ENCODE measurements at places on chromosomes 4 and X.
A peak's percentile ranks its signal among the peaks of the same experiment; 100 is the strongest.

DNA sequence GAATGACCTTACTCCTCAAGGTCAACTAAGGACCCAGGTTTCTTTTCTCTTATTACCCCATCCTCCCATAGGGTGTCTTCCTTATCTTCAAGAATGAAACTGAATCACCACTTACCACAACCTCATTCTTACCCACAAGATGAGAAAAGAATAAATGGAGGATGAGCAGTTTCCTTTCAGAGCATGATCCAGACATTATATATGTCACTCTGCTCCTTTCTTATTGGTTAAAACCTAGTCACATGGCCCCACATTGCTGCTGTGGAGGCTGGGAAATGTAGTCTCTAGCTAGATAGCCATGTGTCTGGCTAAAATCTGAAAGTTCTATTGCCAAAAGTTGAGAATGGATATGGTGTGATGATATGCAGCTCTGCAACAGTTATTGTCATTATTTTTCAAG, 62.4 kb upstream of the RAI2 start:
- no peak for DNase-seq

- DNase-seq = no peak
These were observed 102.9 kb downstream of the TSPAN7 start for GRCh38 chrX:38664285-38664684.

GRCh38 chr4:42152507-42153504, at the start of gene BEND4:
TSS of gene BEND4 (minus strand) at chr4:42152655. CDS start at chr4:42152143, 512 bp downstream.
- DNase-seq = no peak

DNA sequence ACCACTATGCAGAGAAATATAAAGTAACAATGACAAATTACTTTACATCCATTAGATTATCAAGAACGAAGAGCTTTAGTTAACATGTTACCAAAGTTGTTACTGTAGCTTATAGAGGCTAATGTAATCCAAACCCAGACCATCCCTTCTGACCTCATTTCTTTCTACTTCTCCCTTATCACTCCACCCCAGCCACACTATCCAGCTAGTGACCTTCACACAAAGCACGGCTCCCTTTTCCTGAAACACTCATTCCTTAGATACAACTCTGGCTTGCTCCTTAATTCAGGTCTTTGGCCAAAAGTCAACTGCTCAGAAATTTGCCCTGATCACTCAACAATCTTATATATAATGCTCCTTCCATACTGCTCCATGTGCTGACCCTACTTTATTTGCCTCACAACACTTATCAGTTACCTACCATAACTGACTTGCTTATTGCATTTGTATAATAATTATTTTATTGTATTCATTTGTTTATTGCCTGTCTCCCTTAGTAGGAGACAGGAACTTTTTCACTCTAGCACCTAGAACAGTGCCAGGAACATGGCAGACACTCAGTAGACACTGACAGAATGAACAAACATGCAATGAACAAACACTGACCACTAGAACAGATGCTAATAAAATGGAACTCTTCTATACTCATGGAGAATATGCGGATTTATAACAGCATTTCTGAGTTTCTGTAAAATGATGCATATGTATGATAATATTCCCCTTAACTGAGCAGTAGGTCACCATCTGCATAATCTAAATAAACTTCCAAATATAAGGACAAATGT, 67.6 kb downstream of the EIF4E start:
- DNase-seq = no peak

GRCh38 chr4:5660185-5660584, 48.2 kb downstream of the EVC2 start:
- DNase-seq = no peak

GRCh38 chr4:48127682-48128404, 6.2 kb downstream of the TXK start:
- peak; percentile 88 for DNase-seq

DNA sequence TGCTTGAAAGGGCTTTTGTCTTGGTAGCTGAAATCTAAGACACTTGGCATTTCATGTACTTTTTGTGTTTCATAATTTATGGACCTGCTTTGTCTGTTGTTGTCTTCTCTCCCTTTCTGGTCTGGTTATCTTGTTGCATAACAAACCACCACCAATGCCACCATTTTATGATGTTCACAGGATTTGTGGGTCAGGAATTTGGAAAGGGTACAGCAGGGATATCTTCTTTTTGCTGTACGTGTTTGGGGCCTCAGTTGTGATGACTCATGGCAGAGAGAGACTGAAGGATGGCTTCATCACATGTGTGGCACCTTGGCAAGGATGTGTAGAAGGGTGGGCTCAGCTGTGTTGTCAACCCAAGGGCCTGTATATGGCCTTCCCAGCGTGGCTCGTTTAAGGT, 35.2 kb downstream of the KDM6A start:
- DNase-seq = no peak

DNA sequence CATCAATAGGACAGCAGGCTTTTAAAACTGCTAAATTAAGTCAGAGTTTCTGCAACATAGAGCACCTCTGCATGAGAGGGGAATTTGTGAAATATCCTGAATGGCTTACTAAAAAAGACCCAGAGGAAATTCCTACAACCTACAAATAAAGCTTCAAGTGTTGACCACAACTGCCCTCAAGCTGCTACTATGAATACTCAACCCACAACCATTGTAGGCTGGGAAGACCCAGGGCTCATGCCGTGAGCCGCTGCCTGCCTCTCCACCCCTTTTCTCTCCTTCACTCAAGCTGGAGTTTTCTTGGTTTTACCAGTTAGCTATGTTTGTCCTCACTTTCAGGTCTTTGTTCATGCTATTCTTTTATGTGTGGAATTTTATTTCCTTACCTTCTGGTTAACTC, 151.6 kb downstream of the EMCN start:
- DNase-seq = no peak

- no peak for DNase-seq
These were observed 75.0 kb downstream of the EVC start for GRCh38 chr4:5785806-5786680.

DNA sequence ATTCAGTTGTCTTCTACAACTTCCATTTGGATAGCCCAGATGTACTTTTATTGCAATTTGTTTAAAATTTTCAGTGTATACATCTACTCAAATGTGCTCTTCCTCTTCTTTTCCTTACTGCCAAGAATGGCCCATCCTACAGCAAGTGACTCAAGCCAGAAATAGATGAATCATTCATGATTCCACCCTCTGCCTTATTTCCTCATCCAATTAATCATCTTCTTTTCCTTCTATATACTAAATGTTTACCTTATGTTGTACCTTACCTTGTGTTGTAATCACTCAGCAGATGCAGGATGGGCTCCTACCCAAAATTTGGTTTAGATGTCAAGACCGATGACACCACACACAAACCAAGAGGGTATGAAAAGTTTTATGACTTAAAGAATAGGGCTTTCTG, 437.8 kb downstream of the GRXCR1 start:
- peak; percentile 38 for DNase-seq

DNA sequence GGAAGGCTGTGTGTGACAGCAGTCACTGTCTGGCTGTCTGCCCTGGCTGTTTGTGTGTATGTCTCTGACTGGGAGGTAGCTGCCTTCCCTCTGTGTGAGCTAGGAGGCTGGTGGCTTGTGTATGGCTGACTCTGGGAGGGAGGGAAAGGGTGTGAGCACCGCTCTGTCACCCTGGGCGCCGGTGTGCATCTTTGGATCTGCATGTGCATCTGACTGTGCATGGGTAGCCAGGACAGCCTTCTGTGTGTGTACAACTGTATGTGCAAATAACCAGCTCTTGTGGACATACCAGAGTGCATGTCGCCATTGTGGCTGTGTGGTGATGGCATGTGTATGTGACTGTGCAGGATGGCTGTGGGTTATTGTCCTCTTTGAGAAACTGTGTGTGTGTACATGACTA, 7.4 kb upstream of the ERAS start:
- DNase-seq = no peak

DNA sequence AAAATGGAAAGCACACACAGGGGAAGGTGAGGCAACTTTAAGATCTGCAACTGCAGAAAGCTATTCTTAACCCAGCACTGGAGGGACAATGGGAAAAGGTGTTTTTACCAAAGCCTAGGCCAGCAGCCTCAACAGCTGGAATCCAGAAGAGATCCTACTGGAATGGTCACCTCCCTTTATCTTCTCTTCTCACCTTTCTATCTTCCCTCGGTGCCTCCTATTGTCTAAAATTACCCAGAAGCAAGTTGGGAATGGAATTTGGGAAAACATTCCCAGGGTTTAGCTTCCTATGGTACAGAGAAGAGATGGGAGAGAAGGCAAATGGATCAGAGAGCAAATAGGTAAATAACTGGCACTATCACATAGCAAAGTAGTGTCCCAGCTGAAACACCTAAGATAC, 73.1 kb downstream of the TIGD2 start:
- DNase-seq = no peak

DNA sequence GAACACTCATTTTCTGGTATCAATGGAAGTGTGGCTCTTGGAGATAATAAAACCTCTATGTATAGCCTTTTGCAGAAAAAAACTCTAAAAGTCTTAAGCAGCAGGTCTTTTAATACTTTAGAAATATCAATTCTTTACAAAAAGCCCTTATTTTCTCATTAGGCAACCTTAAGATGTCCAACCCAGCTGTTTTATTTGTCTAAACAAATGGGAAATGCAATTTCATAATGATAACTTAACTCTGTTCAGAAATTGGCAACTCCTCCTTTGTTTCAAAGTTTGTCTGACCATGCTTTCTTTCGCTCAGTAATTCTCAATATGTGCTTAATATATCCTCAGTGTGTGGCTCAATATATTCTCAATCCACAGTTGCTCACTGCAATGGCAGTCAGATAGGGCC, 196.5 kb upstream of the VEGFC start:
- DNase-seq = no peak

GRCh38 chr4:2942037-2942531, 21.1 kb downstream of the NOP14 start:
- no peak for DNase-seq

GRCh38 chr4:156778606-156779005, 193.0 kb downstream of the PDGFC start:
- DNase-seq = no peak

DNA sequence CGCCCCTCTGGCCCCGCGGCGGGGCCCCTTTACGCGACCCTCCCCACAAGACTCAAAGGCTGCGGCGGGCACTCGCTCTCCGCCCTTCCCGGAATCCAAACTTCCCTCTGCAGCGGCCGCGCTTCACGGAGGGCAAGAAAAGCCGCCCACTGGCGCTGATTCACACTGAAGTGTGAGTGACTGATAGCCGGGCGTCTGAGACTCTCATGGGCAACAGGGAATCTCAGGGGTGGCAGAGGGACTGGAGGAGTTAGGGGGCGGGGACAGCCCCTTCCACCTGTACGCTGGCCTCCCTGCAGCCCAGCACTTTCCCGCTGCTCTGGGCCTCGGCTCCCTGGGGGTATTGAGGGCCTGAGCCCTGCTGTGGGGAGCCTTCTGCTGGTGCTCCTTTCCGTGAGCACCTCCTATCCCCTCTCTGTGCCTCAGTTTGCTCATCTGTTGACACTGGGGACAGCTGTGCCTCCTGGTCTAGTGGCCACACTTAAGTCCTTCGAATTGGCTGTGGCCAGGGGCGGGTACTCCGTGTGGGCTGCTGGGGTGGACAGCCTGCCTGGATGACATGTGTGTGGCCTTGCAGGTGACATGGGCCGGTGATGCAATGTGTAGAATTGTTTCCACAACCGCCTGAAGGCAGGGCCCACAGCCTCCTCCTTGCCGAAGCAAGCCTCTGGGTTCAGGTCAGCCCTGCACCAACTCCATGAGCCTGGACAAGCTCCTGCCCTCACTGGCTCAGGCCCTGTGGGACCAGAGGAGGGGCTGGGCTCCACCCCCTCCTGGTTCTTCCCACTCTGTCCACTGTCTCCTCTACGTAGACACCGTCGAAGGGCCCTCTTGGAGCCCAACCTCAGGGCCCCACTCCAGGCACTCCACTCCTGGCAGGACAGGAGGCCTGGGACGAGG, 951 bp downstream of the SH3BP2 start:
- DNase-seq = no peak

- no peak for DNase-seq
These were observed 1.2 kb downstream of the ARHGAP6 start for GRCh38 chrX:11664211-11665167.

DNA sequence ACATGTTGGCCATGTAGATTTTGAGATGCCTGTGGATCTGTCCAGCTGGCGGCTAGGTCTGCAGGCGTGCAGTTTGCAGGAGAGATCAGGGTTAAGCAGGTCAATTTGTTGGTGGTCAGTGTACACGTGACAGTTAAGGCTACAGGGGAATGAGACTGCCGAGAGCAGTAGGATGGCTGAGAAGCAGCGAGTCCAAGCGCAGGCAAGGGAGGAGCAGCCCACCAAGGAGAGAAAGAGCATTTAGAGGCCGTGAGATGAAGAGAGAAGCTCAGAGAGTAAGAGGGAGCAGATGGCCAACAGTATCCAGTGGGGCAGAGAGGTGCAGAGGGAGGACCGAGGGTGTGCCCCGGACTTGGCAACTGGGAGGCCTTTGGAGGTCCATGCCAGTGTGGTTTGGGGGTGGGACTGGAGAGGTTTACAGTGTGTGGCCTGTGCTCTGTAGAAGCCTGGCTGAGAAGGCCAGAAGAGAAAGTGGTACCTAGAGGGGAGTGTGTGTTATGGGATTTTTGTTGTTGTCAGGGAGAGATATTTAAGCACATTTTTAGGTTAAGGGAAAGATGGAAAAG, 18.4 kb downstream of the SNX25 start:
- no peak for DNase-seq

- DNase-seq = no peak
These were observed 37.8 kb downstream of the RNF175 start for GRCh38 chr4:153722036-153722435.

GRCh38 chr4:143241892-143242291, 57.2 kb downstream of the USP38 start:
- DNase-seq = no peak

GRCh38 chr4:105067431-105067830, 79.2 kb upstream of the TET2 start:
- no peak for DNase-seq

GRCh38 chr4:113049421-113050370, at the start of gene ANK2:
TSS of gene ANK2 (plus strand) at chr4:113049653. CDS start at chr4:113049729, 76 bp downstream.
- DNase-seq = no peak
